ENCODE measurements at places on chromosomes 1 and 21. TPM values are rescaled to one million over a fixed set of nuclear protein-coding genes. Genes with fewer than 3 reads are reported as not detected.

Gene SORT1
- 14.5 TPM for total RNA-seq

DNA sequence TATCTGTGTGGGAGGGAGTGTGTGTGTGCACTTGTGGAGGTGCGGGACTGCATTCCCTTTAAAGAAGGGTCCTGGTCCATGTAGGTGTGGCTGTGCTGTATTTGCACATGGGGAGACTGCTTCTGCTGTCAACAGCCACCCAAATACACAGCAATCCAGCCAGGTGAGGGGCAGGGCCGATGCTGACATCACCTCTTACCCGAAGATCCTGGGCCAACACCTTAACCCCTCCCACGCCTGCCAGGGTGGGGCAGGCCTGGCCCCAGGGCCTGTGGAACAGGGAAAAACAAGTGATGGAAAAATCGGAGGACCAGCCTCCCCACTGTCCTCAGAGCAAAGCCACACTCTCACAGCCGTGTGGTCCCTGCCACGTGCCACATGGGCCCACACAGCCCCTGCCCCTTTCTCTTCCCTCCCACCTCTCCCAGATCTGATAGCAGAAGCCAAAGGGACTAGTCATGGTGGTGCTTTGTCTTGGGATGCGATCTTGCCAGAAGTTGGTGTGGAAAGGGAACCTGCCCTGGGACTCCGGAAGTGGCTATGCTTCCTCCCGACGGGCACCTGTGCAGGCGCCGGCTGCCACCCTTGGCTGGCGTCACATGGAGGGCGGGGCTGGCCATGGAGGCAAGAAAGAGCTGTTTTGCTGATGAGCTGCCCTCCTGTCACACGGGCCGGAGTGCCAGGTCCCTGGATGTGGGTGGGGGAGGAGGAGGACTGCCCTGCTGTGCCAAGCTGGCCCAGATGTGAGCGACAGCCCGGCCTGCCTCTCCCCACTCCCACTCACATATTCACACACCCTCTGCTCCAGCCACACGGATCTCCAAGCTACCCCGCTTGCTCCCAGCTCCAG lies 7.8 kb upstream of the CASZ1 start:
- no peak for DNase-seq

DNA sequence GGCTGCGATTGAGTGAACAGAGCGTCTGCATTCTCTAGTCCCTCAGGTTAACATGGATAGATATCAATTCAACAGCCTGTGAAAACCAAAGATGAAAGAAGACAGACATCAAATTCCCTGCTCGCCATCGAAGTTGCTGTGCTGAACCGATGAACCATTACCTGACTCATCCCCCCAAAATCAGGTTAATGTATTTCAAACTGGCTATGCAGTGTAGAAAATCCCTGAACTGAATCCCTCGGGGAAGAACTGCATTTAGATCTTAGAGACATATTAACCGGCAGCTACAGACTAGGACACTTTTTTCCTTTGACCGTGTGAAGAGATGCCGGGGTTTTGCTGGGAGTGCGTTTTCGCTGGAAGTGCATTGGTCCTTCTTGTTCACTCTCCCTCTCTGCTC lies 213.2 kb upstream of the KIAA0040 start:
- DNase-seq = no peak

GRCh38 chr1:238608144-238608543 lies 717.4 kb upstream of the ZP4 start:
- DNase-seq = no peak

- DNase-seq = peak; percentile 78
These were observed 168.0 kb upstream of the NR5A2 start for GRCh38 chr1:199859491-199859933.

DNA sequence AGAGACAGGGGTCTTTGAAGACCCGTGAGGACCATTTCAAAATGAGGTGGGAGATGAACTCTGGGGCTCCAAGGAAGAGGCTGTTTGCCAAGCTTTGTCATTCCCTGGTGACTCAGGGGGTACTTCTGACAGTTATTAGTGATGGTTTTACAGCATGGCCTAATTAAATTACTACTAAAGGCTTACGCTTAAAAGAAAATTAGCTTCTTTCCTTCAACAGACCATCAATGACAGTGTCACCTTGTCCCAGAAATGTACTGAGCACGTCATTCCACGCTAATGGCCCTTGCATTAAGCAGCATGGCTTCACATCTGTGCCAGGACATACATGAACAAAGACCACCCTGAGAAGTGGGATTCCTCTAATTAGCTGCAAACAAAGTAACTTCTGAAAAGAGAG lies 5.1 kb upstream of the UTS2 start:
- no peak for DNase-seq

DNA sequence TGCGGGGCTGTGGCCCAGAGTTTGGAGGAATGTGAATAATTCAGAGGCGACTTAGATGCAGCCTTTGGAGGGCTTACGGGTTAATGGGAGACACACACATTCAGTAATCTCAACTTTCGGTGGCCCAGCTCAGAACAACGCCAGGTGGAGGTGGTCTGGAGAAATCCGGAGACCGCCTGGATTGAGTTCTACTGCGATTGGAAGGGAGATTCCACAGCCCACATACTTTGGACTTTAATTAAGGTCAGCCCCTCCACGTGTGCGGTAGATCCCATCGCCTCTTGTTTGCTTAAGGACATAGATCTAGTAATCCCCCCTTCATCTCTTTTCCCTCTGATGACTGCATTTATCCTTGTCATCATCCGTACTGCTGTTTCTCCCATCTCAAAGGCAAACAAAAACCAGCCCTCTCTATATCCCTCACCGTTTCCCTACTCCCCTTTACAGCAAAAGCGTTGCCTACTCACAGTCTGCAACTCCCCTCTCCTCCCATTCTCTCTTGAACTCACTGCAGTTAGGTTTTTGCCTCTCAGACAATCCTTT lies 720 bp upstream of the BSDC1 start:
- no peak for DNase-seq

DNA sequence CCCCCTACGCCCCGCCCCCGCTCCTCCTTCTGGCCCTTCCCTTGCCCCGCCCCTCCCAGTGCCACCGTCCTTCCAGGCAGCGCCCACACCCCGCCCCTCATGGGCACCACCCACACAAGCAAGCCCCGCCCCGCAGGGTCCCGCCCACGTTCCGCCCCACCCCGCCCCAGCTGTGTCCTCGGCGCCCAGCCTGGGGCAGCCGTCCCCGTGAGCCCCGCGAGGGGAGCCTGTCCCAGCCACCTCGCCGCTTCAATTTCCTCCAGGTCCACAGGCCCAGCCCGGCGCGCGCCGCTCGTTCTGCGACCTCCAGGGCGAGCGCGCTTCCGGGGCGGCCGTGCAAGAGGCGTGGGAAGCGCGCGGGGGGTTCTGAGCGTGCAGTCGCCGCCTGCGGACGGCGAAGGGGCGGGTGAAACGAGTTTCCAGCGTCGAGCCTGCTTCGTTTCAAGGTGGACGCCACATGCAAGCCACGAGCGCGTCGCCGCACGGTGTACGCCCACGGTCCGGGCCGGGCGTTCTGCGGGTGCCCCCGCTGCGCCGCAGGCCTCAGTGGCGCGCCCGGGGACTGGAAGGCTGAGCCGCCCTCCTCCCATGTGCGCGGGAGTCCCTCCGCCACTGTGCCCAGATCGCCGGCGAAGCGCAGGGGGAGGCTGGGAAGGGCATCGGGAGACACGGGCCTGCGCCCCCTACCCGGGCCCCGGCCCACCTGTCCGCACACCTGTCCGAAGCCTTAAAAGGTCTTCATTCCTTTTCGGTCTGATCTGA lies 10.8 kb upstream of the FAAP20 start:
- peak; percentile 81 for DNase-seq

Gene CELSR2
- total RNA-seq = 1.1 TPM

Gene NBPF9
- total RNA-seq = 15.8 TPM

Gene BCAS2
- 37.8 TPM for total RNA-seq

- no peak for DNase-seq
These were observed 84.0 kb downstream of the PHTF1 start for GRCh38 chr1:113675302-113675701.

DNA sequence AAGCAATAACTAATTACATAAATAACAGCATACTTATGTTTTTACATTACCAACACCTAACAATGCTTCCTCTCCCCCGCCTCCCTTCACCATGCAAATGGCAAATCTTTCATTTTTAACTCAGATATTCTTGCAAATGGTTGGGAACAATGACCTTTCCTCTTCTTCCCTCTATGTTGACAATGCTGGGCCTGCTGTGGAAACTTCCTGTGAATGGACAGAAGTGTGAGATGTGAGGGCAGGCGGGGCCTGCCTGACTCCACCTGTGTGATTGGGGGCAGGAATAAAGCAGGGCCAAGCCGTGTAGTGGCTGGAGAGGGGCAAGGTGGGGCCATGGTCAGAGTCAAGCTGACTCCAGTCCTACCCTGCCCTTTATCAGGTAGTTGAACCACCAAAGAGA lies 289.6 kb downstream of the RPS6KC1 start:
- DNase-seq = no peak

DNA sequence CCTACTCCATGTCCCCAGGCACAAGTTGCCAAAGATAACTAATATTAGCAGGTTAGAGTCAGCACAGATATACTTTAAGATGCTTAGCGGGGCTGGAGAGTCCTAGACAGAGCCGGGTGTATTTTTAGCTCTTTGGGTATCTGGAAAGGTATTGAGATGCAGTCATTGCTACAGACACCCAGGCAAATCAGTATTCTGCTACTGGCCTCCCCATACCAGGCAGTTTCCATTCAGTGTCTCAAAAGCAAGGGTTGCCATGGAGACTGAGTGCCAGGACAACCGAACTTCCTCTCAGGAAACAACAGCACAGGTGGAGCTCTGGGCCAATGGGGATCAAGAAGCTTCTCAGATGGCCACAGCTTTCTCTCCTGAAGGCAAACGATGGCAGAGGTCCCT lies 45.3 kb downstream of the KCNC4 start:
- DNase-seq = peak; percentile 13

DNA sequence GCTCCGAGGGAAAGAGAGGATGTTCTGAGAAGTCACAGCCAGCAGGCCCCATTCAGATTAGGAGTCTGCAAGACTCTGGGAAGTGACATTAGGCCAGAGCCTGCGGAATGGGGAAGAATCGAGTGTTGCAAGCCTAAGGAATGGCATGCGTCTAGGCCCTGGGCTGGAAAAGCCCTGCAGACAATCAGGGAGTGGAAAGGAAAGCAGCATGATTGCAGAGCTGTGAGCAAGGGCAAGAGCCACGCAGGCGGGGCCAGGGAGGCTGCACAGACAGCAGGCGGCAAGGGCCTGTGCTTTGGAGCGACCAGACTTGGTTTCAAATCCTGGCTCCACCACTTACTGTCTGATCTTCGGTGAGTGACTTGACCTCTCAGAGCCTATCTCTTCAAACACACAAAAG lies 118.2 kb downstream of the RRAGC start:
- DNase-seq = no peak

DNA sequence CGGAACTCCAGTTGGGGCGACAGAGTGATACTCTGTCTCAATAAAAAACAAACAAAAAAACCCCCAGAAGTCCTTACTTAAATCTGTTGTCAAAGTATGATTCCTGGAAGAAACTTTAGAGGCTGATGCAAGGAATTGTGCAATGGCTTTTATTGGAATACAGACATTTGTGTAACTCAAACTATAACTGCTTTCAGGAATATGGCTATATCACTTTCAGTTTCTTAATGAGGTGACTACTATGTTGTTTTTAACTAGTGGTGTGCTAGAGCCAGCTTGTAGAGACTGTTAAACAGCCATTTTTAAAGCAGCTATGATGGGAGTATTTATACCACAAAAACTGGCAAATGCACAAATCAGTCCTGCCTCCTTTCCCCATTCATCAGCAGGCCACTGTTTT lies 22.7 kb upstream of the DNAJC28 start:
- no peak for DNase-seq

Gene ADORA1
- not detected for total RNA-seq

DNA sequence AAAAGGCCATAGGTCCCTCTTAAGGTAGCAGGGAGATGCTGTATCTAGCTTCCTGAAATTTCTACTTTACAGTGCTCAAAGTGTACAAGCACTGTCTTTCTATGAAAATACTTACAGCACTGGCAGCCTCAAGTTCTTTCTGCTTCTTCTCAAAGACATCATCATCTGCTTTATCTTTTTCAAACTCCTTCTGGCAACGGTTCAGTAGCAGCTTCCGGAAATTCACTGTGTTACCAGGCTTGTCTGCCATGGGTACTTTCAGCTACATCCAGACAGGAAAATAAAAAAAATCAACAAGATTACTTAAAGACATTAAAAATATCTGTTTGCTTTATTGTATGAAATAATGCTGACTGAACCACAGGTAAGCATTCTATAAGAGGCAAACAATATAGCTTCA lies 77.9 kb upstream of the HP1BP3 start:
- no peak for DNase-seq

DNA sequence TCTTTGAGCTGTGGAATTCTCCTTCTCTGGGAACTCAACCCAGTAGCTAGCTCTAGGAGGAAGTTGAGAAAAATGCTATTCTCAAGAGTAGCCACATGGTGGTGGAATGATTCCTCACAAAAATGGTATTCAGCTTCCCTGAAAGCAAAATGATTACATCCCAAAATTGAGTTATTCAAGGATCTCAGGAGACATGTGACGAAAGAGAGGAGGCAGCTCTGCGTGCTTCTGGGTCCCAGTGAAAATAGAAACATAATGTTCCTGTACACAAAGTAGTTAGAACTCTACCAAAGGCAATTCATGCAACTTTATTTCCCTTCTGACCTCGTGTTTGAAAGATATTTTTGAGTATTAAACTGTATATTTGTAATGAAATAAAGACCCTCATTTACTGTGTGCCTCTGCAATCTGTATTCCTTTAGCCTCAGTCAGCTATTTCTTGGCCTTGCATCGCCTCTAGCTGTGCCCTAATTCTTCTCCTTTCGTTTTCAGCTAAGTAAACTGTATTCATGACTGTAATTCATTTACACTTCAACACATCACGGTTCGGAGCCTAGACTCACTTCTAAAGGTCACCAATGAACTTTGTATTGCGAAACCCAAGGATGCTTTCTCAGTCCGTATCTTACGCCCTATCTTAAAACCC lies 167.3 kb downstream of the FASLG start:
- peak; percentile 64 for DNase-seq

Gene ZC3H11A
- 98.7 TPM for total RNA-seq

GRCh38 chr1:23582820-23583219 lies 23.5 kb upstream of the ID3 start:
- DNase-seq = no peak

DNA sequence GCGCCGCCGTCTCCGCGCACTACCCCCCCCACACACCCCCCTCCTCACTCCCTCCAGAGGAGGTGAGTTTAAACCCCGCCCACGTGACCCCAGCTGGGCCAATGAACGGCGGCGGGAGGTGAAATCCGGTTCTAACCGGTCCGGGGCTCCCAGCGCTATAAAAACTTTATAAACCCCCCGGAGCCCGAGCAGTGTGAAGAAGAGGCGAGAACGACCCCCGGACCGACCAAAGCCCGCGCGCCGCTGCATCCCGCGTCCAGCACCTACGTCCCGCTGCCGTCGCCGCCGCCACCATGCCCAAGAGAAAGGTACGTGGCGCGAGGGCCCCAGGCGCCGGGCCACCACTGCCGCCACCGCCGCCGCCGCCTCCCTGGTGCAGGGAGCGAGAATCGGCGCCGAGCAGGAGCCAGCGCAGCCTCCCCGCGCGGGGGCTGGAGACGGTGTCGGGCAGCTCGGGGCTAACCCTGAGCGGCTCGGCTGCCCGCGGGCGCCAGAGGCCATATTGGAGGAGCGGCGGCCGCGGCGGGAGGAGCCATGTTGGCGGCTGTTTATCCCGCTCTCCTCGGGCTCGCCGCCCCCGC lies at the start of gene HMGN2:
Gene HMGN2, plus strand, starts transcription at position 121 of the 581 bp plus-strand sequence. Its CDS starts 173 bp downstream, at position 294.
- DNase-seq = peak; percentile 41

GRCh38 chr1:6272452-6272851 lies 11.6 kb upstream of the GPR153 start:
- DNase-seq = no peak

GRCh38 chr1:7333094-7333493 lies 438.0 kb upstream of the VAMP3 start:
- no peak for DNase-seq
